ENCODE measurements at places on chromosomes 2 and 18. TPM values are rescaled to one million over a fixed set of nuclear protein-coding genes. Genes with fewer than 3 reads are reported as not detected.

Gene IL1F10
- not detected for total RNA-seq

- no peak for DNase-seq
These were observed 216.2 kb downstream of the CDH20 start for GRCh38 chr18:61549416-61549815.

Gene SIX3
- 0.16 TPM for total RNA-seq

Gene ACVR1C
- total RNA-seq, result 0.79 TPM

- DNase-seq, result no peak
These were observed 489.1 kb downstream of the CNTNAP5 start for GRCh38 chr2:124514236-124514635.

Gene SPATA3
- not detected for total RNA-seq

Gene C2orf81
- total RNA-seq, result 11.6 TPM

- no peak for DNase-seq
These were observed 53.7 kb downstream of the TWIST2 start for GRCh38 chr2:238901461-238902057.

DNA sequence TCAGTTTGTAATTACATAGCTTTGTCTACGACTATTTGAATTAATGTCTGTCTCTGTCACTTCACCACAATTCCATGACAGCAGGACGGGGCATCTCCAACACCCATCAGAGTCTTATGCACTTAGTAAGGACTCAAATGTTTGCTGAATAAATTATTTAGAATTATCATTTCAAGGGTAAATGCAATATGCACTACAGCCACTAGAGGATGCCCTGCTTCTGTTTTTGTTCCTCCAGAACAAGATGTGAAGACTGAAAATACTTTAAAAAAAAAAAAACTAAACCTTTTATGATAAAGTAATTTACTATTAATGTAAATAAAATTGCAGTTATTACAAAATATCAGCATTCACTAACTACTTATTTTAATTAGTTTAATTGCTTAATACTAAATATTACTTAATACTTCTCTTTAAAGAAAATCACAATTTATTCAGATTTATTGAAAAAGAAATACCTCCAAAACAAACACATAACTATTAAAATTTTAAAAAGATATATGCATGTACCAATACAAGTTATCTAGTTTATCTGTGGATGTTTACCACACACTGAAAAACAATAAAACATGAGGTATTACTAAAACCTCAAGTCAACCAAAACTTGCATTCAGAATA is 3.2 kb downstream of the PIGN start:
- peak; percentile 68 for DNase-seq

- no peak for DNase-seq
These were observed 62.8 kb downstream of the SMIM21 start for GRCh38 chr18:75364512-75365253.

Gene BCL11A
- total RNA-seq, result 8.7 TPM

DNA sequence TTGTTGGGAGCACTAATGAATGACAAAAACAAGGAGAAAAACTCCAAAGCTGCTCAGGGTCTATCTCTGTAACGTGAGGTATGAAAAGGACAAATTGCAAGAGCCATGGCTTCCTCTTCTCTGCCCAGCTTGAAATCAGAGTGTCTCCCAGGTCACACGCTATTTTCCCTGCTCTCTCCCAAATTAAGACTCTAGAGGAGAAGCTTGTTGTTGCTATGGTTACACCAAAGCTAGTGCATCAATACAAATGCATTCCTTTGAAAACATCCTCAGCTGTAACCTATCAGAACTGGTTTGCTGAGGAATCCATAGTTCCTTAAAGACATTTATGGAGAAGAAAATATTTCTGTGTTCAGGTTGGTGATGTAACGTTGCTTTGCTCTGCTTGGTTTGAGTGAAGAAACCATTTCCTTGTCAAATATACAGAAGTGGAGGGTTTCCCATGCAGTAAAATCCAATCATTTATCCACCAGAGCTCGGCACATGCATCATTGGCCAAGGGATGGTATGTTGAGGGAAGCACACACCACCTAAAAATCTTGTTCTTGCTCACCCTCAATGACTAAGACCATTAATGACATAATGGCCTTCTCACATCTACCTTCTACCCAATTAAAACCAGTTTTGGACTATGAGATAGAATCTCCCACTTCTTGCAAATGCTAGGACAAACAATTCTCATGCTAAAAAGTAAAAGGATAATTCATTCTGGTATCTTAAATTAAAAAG is 2135.6 kb upstream of the CELF4 start:
- DNase-seq, result no peak

Gene PLB1
- 6.8 TPM for total RNA-seq

- DNase-seq, result no peak
These were observed 101.2 kb downstream of the ASXL2 start for GRCh38 chr2:25777077-25777476.

Gene ELAC1
- total RNA-seq, result 14.8 TPM

Gene SNX17
- 98.7 TPM for total RNA-seq

Gene RAB11FIP5
- total RNA-seq, result 57.1 TPM

- DNase-seq, result no peak
These were observed 50.1 kb downstream of the RPL31 start for GRCh38 chr2:101052147-101052546.

- DNase-seq, result no peak
These were observed 83.7 kb downstream of the TMEM131 start for GRCh38 chr2:97911922-97912575.
